ENCODE measurements at places on chromosomes 11 and 22.

- DNase-seq: no peak
Observed at GRCh38 chr11:74948546-74948897, 369 bp downstream of the XRRA1 start.

DNA sequence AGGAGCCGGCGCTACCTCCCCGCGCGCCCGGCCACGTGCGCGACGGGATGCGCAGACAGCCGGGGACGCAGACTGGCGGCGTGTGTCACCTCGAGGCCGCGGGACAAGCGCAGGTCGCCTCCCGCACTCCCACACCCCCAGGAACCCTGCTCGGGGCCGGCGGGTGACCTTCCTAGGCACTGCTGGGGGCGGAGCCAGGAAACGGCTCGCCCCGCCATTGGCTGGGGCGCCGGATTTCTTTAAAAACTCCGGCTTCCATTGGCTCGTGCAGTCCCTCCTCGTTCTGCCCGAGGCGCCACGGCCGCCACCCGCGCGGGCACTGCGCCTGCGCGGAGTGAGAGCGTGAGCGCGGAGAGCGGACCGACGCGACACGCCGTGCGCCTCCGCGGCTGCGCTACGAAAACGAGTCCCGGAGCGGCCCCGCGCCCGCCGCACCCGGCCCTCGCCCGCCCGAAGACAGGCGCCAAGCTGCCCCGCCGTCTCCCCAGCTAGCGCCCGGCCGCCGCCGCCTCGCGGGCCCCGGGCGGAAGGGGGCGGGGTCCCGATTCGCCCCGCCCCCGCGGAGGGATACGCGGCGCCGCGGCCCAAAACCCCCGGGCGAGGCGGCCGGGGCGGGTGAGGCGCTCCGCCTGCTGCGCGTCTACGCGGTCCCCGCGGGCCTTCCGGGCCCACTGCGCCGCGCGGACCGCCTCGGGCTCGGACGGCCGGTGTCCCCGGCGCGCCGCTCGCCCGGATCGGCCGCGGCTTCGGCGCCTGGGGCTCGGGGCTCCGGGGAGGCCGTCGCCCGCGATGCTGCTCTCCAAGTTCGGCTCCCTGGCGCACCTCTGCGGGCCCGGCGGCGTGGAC is at the start of gene PIM3:
Gene PIM3, plus strand, starts transcription at position 614 of the 846 bp plus-strand sequence. Its CDS starts 176 bp downstream, at position 790.
- peak; percentile 98 for DNase-seq

GRCh38 chr11:19511413-19512183 is 201.0 kb upstream of the NAV2 start:
- DNase-seq: no peak

GRCh38 chr22:17706947-17707346 is 67.3 kb downstream of the BID start:
- DNase-seq: no peak

GRCh38 chr11:72591023-72591422 is 83.2 kb downstream of the PDE2A start:
- no peak for DNase-seq

- no peak for DNase-seq
Observed at GRCh38 chr22:24875862-24876506, 70.0 kb downstream of the SGSM1 start.

- DNase-seq: no peak
Observed at GRCh38 chr11:69475866-69476471, 5.5 kb upstream of the LINC01488 start.

DNA sequence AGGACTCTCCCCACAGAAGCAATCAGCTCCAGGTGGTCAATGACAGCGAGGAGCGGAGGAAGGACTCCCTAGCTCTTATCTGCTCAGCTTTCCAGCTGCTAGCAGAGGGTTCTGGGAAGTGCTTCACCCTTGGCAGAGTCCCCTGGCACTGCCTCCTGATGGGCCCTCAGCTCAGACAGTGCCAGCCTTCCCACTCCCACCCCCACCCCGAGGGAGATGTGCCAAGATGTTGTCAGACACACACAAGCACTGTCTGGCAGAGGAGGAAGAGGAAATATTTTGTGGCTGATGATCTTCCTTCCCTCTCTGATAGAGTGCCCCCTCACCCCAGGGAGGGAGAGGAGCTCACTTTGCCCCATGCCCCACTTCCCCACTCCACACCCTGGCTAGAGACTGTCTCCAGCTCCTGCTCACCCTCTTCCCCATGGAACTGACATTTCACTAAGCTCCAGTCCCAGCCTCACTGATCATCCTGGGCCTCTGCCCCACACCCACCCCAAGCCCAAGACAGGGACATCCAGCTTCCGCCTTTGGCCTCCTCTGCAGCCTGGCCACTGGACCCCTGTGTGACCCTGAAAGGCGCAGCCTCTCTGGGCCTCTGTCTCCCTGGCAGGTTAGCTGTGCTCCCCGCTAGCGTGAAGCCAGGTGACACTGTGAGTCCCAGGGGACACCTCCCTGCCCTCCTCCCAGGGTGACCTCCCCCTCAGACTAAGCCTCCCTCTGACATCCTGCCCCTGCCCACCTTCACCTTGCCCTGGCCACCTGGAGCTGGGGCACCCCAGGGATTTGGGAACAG is 44.5 kb downstream of the SLCO2B1 start:
- DNase-seq: no peak

DNA sequence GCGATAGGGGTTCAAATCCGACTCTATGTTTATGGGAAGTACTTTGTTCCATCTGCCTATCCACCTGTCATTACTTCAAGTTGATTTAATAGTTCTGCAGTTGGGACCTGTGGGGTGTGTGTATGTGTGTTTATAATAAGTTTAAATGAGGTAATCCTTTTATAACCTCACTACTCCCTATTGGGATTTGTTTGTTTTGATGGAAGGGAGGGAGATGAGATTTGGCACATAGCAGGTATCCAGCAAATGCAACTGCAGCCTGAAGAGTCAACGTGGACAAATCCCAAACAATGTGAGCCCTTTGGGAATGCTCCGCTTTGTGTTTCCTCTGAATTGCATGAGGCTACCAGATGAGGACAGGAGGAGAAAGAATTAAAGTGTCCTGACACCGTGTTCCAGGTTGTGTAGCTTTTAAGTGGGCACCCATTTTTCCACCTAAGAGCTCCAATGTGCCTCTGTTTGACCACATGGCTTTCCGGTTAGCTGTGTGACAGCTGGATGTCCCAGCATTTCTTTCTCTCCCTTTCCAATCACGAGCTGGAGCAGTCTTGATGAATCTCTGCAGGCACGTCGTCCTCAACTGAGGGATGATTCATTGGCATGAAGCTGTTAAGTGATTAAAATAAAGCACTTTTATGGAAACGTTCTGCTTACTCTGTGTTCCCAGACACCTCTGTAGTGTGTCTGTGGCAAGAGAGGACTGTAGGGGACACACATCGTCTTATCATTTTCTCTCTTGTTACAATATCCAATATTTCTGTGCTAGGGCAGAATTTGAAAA is 610.7 kb downstream of the NTM start:
- peak; percentile 41 for DNase-seq

All from AG08395 (cell line).